Activated CD4-positive, CD25-positive, alpha-beta regulatory T cell treated with anti-CD3 and anti-CD28 coated beads, Interleukin-2, amount 50 U/mL, for 72 hours (primary cell): ENCODE measurements at places on chromosomes 5 and 9.

DNA sequence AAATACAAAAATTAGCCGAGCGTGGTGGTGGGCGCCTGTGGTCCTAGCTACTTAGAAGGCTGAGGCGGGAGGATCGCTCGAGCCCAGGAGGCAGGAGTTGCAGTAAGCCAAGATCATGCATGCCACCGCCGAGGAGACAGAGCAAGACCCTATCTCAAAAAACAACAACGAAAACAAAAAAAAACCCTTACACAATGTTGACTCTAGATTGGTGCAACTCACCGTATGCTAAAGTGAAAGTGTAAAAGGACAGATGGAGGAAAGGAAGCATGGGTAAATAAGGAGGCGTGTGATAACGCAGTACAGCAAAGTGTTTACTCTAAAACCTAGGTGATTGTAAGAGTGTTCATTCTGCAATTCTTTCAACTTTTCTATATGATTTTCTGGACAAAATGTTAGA is 15.9 kb upstream of the RUFY1 start:
- no peak for DNase-seq

DNA sequence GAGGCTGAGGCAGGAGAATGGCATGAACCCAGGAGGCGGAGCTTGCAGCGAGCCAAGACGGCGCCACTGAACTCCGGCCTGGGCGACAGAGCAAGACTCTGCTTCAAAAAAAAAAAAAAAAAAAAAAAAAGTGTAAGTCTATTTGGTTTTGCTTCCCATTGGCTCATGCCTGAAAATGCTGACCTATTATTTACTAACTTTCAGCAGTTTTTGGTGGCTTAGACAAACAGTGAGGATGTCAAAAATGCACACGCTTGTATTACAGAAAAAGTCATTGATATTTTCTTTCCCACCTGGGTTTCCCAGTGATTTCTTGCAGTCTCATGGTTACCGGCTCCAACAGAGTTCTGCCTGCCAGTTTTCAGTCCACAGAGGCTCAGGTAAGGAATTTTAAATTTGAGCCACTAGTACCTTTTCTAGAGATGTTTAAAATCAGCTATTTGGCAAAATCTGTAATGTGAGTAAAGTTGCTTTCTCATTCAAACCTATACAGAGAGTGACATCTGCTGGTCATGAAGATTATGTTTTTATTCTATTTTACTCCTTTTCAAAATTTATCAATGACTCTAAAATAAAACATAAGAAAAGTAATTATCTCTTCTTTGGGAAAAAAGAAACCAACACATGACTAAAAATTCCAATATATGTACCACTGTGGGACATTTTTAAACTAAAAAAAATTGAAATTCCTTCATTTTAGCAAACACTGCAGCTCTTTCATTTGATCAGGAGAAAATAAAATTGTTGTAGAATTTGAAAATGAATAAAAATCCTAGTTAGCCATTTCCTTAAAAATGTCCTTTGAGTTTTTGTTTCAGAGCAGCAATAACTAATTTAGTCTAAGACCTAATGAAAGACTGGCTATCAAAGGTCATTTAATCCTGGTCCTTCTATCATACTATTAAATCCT is 8.8 kb downstream of the FAM200C start:
- DNase-seq = no peak

- no peak for DNase-seq
Measured at GRCh38 chr9:127974769-127975261, 6.0 kb downstream of the EEIG1 start.

- no peak for DNase-seq
Measured at GRCh38 chr9:113734826-113735225, 141.3 kb upstream of the ZNF618 start.

DNA sequence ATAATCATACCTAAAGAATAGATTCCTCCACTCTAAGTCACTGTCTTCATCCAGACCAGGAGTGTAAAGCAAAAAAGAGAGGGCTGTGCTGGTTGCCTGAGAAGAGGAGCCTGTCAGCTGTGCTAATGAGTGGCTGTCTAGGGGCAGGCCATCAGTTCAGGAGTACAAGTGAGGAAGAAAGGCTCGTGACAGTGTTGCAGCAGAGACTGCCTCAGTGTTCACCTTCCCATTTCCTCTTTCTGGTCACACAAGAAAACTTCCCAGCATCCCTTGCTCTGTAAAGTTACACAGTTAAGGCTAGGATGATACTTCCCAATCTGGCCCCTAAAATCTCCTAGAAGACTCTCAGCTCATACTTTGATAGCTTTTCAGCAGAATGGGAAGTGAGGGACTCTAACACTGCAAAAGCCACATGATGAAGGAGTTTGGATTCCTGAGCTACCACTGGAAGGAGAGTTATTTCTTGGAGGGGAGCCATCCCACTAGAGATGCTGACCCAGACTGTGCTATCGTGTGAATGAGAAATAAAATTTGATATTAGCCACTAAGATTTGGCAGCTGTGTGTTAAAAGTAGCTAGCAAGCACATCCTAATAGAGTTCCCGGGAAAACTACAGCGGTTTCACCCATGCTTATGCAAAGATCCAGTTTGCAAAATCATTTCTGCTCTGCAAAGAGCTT is 67.1 kb downstream of the ADAMTS12 start:
- DNase-seq = no peak

DNA sequence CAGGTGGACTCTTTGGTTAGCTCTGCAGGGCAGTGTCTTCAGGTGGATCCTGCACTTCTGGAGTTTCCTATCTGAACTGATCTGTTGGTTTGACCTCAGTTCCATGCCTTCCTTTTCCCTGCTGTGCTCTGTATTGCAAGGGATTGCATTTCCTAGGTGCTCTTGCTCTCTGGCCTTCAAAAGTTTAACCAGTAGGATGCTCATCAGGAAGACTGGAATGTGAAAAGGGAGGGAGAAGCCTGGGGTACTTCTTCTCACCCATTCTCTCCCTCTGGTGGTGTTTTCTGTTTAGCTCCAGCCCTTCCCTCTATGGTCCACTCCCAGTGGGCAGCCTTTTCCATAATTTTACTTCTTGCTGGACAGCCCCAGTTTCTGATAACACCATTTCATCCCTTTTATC is 78.5 kb downstream of the ZNF618 start:
- DNase-seq = no peak

DNA sequence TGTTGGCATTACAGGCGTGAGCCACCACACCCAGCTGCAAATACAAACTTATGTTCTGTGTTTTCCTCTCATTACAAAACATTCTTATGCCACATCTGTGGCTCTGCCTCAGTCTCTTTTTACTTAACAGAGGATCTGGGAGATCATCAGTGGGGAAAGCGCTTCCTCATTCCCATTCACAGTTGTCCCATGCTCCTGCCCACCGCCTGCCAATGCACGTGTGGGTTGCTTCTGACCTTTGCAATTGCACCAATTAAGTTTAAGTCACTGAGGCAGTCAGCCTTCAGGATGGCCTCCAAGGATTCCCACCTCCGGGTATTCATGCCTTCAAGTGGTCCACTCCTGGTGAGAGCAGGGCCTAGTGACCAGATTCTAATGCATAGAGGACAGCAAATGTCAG is 34.9 kb upstream of the EEIG1 start:
- no peak for DNase-seq

DNA sequence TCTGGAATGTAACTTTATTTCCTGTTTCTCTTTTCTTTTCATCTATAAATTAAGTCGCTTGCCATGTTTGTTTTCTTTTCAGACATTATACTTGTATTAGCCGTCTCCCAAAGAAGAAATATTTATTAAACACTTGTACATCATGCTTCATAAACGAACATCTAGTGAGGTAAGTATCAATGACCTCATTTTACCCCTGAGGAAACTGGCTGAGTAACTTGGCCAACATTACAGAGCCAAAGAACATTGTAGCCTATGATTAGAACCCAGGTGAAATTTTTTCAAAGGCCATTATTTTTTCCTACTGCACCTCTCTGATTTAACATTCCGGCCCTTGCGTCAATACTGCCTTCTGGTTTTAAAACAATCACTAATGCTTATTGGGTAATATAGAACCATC is 4.2 kb downstream of the FREM1 start:
- DNase-seq = no peak

DNA sequence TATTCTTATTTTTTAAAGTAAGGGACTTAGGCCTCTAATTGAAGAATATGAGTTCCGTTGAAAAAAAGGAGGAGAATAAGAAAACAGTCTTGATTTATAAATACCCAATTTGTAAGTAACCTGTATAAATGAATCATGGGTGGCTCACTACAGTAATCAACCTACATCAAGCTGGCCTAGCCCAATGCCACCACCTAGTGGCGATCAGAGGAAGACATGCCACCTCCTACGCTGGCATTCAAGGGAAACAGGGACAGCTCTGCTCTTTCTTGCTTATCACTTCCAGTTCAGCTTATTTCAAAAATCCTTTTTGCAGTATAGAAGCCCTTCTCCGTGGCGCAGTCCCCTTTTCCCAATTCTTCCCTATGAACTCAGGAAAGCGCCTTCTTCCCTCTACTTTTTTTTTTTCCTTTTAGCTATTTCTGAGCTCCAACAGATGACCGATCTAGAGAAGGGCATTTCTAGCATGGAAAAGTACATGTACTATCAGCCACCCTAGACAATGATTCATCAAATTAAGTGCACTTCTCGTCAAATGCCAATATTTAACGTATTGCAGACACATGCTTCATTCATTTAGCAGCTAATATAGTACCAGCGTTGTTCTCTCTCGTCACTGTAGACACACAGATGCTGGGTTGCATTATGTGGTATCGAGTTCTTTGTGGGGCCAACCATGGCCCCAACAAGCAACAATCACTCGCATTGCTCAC is 28.3 kb downstream of the PTPN3 start:
- peak; percentile 58 for DNase-seq

DNA sequence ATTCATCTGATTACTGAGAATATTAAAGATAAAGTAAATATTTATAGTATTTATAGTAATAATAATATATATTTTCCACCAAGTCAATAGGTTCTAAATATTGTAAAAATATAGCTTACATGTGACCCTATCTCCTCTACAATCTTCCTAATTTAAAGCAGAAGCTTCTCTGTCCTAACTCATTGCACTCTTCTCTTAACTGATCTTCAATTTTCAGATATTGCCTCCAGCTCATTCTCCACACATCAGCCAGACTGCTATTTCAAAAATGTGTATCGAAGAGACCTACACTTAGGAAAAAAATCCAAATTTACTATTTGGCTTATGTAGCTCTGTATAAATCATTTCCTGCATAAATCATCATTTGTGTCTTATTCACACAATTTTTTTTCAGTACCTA is 47.8 kb downstream of the CDH18 start:
- no peak for DNase-seq

DNA sequence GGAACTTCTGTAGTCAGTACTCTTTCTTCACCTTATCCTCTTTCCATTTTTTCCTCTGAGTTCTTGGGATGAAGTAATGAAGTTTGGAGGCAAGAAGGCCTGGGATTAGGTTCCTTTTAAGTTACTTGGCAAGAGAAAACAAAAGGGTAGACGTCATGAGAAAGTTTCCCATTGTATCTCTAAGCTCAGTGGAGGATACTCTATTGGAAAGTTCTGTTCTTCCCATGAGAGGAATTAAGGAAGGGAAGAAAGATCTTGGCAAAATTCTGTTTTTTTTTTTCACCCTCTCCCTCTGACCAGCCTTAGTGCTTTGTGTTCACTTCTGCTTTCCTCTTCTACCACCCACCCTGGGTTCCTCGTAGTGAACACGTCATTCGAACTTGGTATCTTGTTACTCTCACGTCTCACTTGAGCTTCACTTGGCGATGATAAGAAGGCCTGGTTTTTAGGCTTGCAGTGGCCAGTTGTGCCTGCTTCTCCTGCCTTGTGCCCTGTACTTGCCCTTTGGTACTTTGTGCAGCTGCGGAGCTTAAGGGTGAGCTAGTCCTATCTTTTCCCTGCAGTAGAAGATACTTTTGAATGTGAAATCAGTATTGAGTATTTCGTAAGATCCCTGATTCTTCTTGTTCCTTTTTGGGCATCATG is 67.0 kb downstream of the ARHGAP26 start:
- no peak for DNase-seq

DNA sequence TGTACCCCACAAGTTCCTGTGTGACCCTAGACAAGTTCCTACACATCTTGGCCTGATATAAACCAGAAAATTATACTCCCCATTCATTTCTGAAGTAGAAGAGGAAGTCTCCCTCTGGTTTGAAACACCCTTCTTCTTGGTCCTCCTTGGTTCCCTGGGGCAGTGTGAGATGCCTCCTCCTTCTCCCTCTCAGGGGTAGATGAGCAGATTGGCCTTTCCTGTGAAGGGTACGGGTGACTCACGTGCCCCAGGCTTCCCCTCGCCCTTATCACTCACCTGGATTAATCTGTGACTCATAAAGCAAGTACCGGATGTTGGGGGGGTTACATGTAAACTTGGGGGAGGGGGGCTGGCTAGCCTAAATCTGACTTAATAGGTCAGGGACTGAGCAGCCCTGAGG is 11.1 kb upstream of the AQP3 start:
- no peak for DNase-seq
